ENCODE measurements at places on chromosomes 2 and 18.

DNA sequence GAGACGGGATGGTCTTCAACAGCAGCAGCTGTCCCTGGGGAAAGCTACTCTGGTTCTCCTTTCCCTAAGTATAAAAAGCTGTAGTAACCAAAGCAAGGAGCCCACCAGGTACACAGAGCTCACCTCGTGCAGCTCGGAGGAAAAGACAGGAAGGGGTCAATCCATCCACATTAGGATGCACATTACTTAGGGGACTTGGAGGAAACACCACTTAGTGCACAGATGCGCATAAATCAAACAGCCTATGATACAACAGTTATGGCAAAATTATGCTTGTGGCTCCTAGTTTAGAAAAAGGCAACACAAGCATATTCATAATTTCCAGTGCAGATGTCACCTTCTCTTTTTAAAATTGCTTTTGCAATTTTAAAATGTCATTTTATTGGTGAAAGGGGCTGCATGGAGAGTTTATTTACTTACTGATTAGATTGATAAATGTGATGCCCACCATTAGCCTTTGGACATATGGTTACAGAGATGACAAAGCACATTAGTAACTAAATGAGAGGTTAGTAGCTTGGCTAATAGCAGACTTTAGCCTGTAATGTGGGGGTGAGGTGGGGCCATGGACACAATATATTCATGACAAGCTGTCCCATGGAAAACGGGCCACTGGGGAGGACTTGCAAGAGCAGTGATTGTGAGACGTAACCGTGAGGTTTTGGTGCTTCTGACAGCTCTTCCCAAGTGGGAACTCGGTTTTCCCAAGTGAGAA, 199.8 kb downstream of the MYT1L start:
- no peak for DNase-seq

- no peak for DNase-seq
These were observed 376.4 kb downstream of the ZEB2 start for GRCh38 chr2:144143294-144144151.

DNA sequence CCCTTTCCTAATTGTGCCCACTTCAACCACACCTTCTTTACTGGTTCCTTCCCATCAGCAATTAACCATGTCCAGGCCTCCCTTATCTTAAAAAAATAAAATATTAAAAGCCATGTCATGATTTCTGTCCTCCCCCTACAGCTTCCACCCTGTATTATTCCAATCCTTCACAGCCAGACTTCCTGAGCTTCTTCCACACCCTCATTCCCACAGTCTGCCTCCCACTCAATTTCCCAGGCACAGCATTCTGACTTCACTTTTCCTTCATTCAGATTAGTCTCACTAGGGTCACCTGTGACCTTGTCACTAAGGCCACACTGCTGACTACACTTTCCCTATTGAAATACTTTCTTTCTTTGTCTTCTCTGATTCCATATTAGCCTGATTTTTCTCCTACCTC, 159.4 kb downstream of the DIS3L2 start:
- DNase-seq = no peak

DNA sequence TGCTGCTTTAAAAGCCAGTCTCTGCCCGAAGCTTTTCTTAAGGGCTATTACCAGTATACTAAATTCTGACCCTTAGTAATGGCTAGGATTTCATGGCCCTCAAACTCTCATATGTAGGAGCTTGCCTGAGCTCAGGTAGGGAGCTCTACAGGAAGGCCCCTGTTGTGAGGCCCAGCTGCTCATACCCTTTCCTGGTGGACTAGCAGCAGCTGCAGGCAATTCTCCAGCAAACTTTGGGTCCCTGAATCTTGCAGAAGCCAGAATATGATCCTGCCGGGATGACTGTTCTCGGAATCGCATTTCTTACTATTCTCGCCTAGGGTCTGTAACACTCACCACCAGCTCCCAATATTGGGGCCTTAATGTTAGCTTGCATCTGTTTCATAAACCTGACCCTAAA, 106.4 kb upstream of the SERTAD2 start:
- DNase-seq = no peak

GRCh38 chr2:169569948-169570347, 3.7 kb downstream of the FASTKD1 start:
- DNase-seq = no peak

GRCh38 chr2:198056836-198057235, 252.4 kb downstream of the PLCL1 start:
- DNase-seq = no peak

GRCh38 chr2:43495727-43496126, 100.1 kb downstream of the THADA start:
- DNase-seq = no peak

DNA sequence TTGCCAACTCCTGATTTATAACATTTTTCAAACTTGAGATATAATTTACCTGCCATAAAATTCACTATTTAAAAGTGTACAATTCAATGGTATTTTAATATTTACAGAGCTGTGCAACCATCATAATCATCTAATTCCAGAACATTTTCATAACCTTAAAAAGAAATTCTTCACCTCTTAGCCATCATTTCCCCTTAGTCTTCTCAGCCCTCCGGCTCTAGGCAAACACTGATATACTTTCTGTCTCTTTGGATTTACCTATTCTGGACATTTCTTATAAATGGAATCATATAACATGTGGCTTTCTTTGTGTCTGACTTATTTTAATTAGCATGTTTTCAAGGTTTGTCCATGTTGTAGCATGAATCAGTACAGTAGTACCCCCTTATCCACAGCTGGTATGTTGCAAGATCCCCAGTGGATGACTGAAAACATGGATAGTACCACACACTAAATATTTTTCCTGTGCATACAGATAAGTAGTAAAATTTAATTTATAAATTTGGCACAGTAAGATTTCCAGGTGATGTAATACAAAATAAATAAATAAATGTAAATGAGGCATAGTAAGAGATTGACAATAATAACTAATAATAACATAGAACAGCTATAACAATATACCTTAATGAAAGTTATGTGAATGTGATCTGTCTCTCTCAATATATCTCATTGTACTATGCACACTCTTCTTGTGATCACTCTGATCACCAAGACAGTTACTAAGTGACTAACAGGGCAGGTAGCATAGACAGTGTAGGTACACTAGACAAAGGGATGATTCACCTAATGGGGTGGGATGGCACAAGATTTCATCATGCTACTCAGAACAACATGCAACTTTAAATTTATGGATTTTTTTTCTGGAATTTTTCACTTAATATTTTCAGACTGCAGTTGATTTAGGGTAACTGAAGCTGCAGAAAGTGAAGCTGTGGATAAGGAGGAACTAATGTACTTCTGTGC, 73.1 kb downstream of the RAB3GAP1 start:
- no peak for DNase-seq

DNA sequence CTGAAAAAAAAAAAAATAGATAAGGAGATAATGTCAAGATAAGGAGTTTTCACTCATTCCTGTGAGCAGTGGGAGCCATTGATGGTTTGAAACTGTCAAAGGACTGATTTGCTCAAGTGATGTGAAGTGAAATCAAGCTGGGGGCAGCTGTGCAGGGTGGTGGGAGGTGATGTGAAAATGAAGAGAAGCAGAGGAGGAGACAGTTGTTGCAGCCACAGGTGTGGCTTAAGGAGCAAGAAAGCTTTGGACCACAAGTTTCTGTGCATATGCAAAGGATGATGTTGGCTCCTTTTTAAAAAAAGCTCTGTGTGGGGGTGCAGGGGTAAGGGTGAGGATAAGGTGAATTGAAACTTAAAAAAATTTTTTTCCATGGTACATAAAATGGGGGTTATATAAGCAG, 8.3 kb downstream of the EFR3B start:
- DNase-seq = no peak

DNA sequence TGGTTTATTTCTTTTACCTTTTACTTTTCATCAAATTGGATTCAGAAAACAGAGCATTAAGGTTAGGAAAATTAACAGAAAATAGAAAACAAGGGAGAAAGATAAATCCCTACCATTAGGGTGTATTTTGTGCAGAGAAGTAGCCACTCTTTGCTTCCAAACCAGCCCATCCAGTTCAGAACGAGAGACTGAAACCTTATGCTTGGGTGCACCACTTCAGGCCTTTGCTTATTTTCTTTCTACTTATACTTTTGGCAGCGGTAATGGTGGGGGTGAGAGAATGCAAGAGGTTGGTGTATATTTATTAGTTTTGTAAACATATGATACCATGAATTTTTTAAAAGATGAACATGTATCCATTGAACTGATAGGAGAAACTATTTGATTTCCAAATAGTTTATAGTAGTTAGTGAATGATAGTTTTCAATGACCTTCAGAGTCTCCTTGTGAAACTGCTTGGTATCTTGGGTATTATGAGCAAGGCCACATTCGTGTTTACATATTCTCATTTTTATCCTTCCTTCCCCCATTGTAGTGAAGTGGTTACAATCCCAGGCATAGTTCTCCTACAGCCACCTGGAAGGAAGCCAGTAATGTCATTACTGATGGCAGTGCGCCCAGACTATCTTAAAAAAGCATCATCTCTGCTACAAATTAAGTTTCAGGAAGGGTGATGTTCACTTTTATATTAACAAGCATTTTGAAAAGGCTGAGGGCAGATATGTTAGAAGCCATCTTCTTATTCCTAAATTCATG, 60.8 kb downstream of the MFSD6 start:
- no peak for DNase-seq

DNA sequence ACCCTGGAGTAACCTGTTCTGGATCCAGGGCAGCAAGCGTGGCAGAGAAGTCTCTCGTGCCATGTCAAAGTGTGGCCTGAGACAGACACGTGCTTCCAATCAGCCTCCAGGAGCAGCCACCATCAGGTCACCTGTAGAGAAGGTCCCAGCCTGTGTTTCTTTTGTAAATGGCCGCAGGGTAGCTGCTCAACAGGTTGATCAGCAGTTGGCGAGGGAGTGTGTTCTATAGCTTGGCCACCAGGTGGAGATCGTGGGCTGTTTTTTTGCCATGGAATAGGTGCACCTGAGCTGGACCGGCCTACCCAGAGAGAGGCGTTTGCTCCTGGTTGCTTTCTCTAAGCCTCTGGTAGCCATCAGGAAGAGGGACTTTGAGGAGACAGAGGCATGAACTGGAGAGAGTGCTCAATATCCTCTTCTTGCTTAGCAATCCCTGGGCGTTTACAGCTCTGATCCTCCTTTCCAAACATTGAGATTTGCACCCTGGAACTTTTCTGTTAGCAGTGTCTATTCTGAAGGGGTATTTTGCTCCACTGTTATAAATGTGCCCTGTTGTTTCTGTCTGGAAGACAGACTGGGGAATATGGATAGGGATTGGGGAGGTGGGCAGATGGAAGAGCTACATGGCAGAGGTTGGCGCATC, 34.2 kb upstream of the EN1 start:
- DNase-seq = peak; percentile 37

DNA sequence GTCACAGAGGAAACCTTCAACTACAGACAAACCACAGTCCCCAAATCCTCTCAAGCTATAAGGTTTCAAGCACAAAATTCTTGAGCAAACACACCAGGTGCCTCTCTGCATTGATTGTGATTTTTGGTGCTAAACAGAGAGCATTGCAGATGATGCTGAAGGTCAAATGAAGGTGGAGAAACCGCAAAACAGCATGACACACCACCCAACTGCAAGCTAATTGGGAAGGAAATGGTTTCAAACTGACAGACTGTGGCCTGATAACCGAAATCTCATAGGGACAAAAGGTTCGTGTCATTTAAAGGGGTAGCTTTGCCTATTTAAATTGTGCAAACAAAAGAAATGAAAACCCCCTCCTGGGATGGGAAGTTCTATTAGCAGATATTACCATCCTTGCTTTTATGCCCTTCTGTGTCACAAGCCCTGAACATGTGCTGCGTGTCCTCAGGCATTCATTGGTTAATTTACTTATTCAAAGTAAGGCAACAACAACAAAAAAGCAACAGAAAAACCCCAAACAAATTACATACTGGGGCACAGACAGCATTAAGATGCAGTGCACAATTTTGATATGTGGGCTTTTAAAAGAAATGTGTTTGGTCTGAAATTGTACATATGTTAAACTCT, 154.9 kb downstream of the AQP4 start:
- DNase-seq = no peak

DNA sequence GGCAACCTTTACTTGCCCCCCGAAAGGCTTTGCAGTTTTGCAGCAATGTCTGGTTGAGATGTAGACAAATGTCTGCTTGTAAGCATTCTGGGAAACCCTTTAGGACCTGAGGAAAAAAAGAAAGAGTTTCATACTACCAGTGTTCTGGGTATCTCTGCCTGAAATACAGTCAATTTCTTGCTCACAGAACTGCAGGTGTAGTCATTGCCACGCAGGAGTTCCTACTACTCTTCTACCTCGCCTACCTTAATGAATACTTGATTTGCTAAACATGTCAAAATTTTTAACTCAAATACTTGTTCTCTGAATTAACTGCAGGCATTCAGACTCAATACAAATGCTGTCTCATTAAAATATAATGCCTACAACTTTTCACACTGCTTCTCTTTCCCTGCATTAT, 56.4 kb downstream of the GCA start:
- no peak for DNase-seq

- DNase-seq = no peak
These were observed 41.9 kb downstream of the ALK start for GRCh38 chr2:29879456-29879855.

DNA sequence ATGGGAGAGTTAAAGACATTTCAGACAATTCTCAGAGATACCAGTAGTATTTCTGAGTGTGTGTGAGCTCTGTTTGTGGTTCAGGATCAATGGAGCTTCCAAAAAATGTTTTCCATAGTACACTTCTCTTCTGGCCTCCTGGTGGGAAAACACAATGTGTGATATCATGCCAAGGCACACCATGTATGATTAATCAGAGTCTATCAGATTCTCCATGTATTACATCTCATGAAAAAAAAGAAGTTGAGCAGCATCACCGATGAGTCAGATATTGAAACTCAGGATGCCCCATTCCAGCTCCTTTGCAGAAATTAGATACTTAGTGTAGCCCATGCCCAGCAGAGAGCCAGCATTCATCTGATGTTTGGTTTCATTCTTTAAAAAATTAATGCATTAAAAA, 620.3 kb upstream of the POU3F3 start:
- no peak for DNase-seq

- DNase-seq = no peak
These were observed 43.0 kb upstream of the KCNF1 start for GRCh38 chr2:10868465-10869314.

GRCh38 chr18:26677957-26678356, 129.6 kb upstream of the KCTD1 start:
- no peak for DNase-seq

- DNase-seq = no peak
These were observed 571.6 kb downstream of the ARHGAP15 start for GRCh38 chr2:143700865-143701264.

DNA sequence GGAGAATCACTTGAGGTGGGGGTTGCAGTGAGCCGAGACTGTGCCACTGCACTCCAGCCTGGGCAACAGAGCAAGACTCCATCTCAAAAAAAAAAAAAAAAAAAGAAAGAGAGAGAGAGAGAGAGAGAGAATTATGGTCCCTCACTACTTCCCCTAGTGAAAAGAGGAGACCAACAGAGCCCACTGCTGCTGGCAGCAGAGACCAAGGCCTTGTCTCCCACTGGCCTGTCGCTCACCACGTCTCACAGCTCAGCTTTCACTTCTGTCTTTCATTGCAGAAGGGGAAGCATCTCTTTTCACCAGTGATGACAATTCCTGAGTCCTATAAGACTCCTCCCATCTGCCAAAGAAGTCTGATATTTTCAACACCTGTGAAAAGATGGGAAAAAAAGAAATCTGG, 81.3 kb downstream of the CLHC1 start:
- DNase-seq = no peak

- DNase-seq = no peak
These were observed 5.5 kb downstream of the ASAP2 start for GRCh38 chr2:9212010-9212635.

All from stimulated activated CD8-positive, alpha-beta memory T cell treated with anti-CD3 and anti-CD28 coated beads, Interleukin-15, amount 100 ng/mL, for 24 hours (primary cell).